Stimulated activated CD8-positive, alpha-beta memory T cell treated with anti-CD3 and anti-CD28 coated beads, Interleukin-12 subunit alpha, Interleukin-12 subunit beta, amount 100 ng/mL, for 4 hours (primary cell): ENCODE measurements at places on chromosomes 6 and 20.

DNA sequence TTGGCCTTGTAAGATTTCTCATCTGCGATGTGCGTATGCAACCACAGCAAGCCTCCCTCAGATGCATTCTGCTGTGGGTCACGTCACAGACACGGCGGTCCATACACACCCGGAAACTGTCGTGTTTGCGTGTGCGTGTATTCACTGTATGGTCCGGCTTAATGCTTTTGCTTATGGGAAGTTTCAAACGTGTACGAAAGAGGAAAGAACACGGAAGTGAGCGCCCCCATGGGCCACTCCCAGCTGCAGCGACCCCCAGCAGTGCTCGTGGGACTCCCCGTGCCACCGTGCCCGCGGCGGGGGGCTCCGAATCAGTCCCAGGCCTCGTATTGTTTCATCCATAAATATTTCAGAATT, 10.2 kb downstream of the DLL1 start:
- no peak for DNase-seq

GRCh38 chr6:48691420-48691819, 580.4 kb upstream of the PTCHD4 start:
- DNase-seq: no peak

DNA sequence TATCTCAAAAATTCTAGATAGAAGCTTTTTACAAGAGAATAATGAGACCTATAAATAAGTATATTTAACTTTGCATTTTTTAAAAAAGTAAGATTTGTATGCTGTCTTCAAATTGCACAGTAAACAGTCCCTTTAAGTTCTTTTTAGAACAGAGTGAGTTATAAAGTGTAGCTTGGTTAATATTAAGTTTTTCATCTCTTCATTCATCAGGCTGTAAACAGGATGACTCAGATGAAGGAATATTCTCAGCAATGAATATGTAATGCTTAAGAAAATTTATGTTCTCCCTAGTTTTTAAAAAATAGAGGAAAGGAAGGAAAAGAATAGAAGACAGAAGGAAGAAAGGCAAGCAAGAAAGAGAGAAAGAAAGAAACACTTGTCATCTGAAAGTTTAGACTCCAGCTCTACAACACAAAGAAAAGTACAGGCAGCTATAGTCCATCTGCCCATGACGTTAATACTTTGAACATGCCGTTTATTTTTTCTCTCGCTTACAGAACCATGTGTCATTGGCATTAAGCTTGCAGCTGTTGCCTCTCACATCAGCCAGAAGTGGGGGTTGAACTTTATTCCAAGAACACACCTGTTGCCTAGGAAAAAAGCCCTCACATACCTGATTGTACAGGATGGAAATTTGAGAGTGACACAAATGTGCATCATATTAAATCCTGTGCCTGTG, 36.1 kb downstream of the CAP2 start:
- no peak for DNase-seq

GRCh38 chr6:157912326-157912725, 69.3 kb upstream of the SYNJ2 start:
- no peak for DNase-seq

DNA sequence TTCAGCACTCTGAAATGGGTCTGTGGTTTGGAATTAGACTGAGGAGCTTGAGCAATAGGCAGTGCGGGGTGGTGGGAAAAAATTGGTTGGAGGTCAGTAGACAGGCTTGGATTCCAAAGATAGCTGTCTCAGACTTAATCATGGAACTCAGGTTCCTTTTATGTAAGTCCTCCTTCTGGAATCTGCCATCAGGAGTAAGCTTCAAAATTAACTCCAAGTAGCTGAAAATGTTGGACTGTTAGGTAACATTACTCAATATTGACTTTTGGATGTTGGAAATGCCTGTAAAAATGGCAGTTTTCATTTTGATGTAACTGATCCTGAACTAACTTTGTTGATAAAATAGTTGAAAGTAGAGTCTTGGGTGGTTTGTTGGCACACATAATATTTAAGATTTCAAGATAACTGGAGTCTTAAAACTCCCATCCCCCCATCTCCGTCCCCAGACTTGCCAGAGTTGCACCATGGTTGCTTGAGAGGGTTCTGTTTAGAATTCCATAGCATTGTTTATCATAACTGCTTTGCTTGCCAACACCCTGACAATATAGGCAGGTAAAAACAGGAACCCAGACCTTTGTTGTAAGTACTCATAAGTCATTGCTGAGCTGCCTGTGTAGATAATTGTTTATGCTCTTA, 83.0 kb downstream of the PHF20 start:
- no peak for DNase-seq

- no peak for DNase-seq
Measured at GRCh38 chr20:45836841-45837240, 3.2 kb downstream of the SNX21 start.

DNA sequence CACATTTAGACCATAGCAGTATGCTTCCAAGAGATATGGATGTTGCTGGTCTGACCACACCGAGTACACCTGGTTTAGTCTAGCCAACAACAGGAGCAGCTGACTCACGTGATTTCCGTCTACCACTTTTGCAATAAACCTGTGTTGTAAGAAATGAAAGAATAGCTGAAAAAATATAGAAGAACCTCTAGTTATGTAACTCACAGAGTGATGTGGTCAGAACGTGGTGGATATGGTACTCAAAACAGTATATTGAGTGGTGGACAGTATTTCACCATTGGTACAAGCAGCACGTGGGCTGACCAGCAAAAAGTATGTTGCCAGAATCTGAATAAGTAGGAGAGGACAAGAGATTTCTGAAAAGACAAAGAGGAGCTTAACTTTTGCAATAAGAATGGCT, 226.9 kb downstream of the TBC1D7 start:
- no peak for DNase-seq

DNA sequence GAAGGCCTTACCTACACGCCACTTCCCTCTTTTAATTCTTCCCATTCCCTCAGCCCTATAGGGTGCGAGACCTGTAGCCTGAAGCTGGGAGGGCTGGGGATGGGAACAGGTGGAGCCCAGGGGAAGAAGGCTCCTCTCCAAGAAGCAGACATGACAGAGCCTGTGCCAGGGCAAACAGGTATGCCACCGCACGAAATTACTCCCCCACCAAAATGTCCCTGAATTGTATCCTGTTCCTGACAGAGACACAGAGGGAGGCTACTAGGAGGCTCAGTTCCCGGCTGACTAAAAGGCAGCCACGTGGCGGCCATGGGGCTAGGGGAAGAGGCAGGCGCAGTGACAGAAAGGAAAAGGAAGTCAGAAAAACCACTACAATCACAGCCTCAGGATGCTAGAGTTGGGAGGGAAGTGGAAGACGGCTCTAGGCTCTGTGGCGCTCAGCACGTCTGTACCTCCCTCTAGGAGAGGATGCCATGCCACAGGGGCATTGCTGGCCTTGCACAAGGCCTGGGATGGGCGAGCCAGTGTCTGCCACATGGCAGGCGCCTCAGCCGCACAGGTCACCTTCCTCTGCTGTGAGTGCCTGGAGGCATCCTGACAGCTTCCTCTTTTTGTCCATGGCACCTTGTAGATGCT, 27.7 kb downstream of the TFEB start:
- no peak for DNase-seq

- DNase-seq: no peak
Measured at GRCh38 chr6:148432462-148433195, 90.0 kb downstream of the SASH1 start.

GRCh38 chr6:144372611-144373594, 87.8 kb downstream of the UTRN start:
- DNase-seq: no peak

DNA sequence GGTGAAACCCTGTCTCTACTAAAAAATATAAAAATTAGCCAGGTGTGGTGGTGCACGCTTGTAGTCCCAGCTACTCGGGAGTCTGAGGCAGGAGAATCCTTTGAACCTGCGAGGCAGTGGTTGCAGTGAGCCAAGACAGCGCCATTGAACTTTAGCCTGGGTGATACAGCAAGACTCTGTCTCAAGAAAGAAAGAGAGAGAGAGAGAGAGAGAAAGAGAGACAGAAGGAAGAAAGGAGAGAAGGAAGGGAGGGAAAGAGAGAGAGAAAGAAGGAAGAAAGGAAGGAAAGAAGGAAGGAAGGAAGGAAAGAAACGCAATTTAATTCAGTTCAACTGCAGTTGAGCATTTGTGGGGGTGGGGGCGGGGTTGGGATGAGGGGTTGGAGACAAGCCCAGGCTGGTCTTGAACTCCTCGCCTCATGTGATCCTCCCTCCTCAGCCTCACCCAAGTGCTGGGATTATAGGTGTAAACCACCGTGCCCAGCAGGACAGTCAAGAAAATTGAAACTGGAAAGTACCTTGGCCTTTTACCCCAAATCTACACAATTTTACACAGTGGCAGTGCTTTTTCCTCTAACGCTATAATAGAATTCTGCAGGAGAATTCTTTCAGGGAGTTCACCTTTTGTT, 30.5 kb downstream of the TRIM27 start:
- DNase-seq: no peak

GRCh38 chr6:138405816-138406413, 1.9 kb downstream of the HEBP2 start:
- no peak for DNase-seq

GRCh38 chr6:85673198-85674139, 30.8 kb upstream of the SYNCRIP start:
- DNase-seq: no peak

DNA sequence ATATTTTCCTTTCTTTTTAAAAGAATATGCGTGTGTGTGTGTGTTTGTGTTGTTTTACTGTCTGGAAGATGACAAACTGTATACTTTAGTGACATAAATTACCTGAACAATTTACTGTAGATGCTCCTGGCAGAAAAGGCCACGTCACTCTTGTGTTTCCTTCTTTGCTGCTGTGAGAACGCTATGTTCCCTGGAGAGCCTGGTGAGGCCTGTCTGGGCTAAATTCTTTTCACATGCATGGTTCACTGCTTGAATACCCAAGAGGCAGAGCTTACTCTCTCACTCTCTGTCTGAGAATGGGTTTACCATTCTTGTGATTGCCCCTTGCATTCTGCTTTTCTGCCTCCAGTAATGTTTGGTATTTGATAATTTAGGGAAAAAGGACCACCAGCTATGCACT, 64.3 kb downstream of the EDN1 start:
- no peak for DNase-seq

DNA sequence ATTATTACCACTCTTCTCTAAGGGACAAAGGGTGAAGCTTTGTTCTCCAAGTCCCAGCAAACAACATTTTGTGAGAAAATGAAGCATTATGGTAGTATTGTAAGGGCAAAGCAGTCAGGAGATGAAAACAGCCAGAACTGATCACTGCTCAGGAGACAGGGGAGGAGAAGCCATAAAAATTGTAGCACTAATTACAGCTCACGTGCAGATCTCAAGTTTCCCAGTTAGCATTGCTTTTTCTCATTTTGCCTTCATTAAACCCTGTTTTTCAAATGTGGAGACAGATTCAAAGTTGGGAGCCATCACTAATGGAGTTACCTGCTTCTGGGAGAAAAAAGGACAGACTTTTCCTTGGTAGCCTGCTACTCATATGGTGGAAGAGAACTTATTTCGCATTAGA, 210.9 kb upstream of the PDE10A start:
- no peak for DNase-seq

DNA sequence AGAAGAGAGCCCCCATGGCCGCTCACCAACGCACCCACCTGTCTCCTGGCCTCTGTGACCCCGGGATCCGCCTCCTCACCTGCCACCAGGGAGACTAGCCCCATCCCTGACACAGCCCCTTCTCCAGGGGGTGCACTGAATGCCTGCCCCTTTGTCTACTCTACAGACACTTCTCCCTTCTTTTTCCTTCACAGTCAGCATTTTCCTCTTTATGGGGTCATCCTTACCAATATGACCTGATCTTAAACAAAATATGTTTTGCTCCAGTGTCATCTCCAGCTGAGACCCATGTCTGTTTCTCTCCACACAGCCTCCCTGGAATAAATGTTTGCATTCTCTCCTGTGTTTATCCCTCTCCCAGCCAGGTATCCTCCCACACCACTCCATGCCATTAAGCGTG, 14.6 kb upstream of the CCR6 start:
- no peak for DNase-seq

DNA sequence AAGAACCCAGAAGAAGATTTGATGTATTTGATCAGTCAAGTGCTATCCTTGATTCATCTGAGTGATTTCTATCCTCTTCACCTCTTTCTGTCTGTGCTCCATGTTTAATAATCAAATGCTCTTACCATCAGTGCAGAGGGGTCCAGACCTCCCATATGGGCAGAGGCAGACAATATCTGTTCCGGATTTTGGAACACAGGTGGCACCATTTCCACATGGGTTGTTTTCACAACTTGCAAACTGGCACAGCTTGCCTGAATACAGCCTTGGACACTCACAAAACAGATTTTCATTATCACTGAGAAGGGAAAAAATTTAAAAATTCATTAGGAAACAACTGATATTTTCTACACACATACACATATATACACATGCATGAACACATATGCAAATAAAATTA, 228.5 kb downstream of the PHF3 start:
- no peak for DNase-seq

GRCh38 chr6:149046822-149047246, 270.7 kb upstream of the TAB2 start:
- DNase-seq: no peak

GRCh38 chr20:44856442-44856841, 29.1 kb upstream of the YWHAB start:
- DNase-seq: no peak

DNA sequence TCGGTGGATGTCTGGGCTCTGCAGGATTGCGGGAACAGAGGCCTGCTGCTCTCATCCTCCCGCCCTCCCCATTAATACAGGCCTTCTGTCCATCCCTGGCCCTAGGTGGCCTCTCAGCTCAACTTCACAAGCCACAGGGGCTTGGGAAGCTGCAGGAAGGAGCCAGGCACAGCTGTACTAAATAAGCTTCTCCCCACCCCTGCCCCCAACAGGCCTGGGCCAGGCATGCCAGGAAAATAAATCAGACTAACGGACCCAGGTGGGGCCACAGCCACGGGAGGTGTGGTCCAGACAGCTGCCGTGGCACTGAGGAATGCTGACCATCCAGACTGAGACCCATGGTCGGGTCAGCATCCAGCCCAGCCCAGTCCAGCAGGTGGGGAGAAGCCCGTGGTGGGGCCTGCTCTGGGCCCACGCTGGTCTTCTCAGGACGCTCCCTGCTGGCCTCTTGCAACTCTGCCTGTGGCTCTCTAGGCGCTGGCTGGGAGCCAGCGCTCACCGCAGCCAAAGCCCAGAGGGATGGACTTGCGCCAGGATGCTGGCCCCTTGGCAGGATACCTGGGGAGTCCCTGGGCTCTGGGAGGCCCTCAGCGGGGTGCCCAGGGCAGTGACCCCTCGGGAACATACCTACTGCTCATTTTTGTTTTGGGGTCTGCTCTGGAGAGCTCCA, 8.6 kb upstream of the YTHDF1 start:
- DNase-seq: no peak

GRCh38 chr6:85395746-85396145, 54.1 kb upstream of the NT5E start:
- no peak for DNase-seq

- DNase-seq: no peak
Measured at GRCh38 chr6:140921366-140922226, 1211.1 kb upstream of the GJE1 start.

DNA sequence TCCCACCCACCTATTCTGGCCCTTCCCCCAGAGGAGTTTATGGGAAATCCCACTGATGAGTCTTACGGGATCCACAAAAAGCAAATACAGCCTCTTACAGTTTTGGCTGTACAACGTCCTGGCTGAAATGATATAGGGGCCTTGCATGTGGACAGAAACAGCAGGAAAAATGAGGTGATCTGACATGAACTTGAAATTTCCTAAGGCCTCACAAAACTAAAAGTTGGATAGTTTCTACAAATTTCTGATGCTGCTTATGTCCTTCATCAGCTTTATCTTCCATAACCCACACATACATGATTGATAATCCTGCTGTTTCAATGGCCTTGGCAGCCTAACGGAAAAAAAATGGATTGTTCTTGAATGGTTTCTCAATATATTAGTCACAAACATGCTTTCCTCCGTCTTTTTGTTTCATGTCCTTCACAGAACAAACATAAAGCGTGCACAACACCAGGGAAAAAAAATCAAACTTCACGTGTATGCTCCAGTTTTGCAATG, 118.8 kb downstream of the BMP5 start:
- no peak for DNase-seq
